Dermis microvascular lymphatic vessel endothelial cell (primary cell): ENCODE measurements at places on chromosomes 2 and 18.

DNA sequence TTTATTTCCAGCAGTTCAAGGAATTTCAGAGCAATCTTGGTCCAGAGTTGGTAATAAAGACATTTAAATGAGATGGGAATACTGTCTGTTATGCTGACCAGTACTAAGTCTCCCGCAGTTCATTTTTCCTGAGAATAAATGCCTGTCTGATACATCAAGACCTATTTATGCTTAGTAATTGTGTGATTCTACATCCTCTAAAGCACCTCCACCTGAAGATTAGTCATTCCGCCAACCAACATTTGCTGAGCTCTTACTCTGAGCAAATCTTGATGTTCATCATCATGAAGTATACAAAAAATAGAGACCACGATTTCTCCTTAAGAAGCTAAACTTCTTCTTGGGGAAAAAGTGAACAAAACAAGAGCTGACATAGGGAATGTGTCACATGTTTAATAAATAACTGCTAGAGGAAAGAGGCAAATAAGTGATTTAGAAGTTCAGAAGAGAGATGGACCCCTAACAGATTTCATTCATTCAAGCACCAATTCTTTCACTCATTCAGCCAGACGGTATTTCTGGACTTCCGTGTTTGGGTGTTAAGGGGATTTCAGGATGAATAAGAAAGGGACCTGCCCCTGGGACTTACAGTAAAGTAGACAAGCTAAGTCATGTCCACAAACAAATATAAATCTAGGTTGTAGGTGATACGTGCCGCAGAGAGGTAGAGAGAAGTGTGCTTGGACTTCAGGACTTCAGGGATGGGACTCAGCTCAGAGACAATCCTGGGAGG is 34.2 kb upstream of the PPP4R1 start:
- DNase-seq = no peak

DNA sequence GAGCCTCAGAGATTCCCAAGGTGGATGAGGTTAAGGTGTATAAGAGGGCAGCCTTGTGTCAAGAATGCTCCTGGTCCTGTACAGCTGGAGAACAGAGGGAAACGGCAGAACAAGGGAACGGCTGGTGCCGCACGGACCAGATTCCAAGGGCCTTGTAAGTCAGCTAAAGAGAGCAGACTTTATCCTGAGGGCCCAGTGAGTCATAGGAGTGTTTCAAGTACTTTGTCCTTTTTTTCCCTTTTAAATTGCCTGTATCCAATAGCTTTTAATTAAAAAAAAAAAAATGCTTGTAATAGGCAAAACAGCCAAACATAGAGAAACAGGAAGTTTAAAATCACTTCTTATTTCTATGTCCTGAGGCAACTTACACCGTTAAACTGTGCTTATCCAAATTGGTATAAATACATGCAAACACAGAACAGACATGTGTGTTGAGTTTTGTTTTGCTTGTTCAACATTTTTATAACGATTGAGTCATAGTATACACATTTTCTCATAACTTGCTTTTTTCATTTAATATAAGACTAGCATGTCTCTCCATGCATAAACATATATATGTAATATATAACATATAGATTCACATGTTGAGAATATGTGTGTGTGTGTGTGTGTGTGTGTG is 42.1 kb upstream of the EVA1A start:
- DNase-seq = no peak

DNA sequence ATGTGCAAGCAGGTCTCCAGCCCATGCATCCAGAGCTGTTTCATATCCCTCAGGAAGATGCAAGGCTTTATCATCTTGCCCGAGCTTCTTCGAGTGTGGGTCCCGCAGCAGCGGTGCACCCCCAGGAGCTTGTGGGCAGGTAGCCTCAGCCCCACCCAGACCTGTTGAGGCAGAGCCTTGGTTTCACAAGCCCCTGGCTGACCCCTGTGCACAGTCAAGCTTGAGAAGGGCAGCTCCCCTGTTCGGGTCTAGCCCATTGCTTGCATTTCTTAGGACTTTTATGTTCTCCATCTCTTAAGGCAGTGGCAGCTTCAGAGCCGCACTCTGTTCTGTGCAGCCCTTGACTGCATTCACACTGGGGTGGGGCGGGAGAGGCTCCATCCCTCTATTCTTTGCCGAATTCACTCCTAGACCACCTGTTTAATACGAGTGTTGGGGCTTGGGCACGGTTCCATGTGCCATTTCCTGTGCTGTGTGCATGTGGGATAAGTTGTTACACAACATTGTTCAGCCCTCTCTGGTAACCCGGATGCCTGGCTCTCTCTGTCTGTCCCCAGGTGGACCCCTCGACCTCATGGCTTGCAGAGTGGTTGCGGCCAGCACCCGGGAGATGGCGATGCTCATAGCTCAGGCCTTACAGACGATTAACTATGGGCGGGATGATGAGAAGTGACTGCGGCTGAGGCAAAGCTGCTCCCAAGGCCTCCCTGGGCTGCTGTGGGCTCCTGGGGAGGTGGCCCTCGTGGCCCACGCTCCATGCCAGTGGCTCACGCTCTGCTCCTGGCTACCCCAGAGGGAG is 48.7 kb downstream of the IMPA2 start:
- peak; percentile 51 for DNase-seq

GRCh38 chr2:117979911-117980701 is 33.8 kb downstream of the CCDC93 start:
- DNase-seq = no peak

DNA sequence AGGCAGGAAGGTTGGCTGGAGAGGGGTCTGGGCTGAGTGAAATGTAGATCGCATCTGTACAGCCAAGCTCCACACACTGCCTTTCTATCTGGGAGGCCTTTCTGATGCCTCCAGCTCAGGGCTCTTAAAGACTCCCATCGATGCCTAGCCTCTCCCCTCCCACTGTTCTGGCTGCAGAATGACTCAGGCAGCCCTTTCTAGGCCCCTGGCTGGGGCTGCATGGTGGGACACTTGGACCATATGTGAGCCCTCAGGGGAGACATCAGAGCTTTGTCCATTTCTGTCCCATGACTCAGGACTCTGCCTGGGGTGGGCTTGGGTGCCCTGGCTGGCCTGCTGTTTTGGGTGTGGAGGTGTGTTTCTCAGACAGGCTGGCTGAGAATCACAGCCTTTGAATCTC is 101.3 kb downstream of the CELF4 start:
- DNase-seq = no peak
